ENCODE measurements at places on chromosomes 13 and 19.

DNA sequence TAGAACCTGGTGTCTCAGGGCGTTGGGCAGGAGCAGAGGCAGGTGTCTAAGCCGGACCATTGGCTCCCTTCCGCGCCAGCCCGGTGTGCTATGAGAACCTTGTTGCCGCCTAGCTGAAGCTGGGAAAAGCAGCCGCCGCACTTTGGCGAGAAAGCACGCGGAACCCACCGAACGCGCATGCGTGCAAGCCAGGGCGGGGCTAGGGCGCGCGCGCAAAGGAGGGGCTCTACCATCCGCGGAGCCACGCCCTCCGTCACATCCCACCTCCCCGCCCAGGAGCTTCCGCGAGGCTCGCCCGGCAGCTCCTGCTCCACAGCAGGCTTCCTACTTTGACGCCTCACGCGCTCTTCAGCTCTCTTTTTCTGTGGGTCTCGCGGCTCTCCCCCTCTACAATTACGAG, 51.3 kb downstream of the WDR87 start:
- DNase-seq = no peak

DNA sequence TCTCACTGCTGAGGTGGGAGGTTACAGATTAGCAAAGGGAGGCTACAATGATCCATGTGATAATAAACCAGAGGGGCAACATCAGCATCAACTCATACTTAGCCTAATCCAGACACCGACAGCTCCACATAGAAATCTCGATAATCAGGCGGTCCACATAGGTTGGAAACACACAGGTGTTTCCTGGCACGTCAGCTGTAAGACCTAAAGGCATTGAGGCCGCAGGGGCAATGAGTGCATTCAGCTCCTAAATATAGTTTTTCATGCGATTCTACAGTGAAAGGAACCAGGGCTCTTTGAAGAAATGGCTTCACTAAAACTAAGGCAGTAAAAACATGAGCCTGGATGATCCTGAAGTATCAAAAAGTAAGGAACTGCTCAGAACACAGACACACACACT, 19.3 kb downstream of the PLPP2 start:
- no peak for DNase-seq

- no peak for DNase-seq
Observed at GRCh38 chr13:113901642-113902041, 37.8 kb upstream of the GAS6 start.

- no peak for DNase-seq
Observed at GRCh38 chr13:25886438-25887214, 165.2 kb downstream of the SHISA2 start.

DNA sequence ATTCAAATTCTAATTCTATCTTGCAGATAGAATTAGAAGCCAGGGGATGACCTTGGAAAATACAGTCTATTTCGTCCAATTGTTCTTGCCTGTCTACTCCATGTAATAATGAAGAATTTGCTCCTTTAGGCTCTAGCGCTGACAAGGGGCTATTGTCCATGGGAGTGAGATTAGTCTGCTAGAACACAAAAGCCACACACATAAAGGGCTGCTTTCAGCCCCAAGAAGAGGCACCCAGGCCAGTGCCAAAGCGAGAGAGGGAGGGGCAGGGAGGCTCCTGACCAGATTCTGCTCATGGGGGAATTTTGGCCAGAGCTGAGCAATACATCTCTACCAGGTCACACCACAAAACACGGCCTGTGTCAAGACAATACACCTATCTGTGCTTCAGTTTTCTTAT, 1306.9 kb downstream of the UQCRFS1 start:
- no peak for DNase-seq

DNA sequence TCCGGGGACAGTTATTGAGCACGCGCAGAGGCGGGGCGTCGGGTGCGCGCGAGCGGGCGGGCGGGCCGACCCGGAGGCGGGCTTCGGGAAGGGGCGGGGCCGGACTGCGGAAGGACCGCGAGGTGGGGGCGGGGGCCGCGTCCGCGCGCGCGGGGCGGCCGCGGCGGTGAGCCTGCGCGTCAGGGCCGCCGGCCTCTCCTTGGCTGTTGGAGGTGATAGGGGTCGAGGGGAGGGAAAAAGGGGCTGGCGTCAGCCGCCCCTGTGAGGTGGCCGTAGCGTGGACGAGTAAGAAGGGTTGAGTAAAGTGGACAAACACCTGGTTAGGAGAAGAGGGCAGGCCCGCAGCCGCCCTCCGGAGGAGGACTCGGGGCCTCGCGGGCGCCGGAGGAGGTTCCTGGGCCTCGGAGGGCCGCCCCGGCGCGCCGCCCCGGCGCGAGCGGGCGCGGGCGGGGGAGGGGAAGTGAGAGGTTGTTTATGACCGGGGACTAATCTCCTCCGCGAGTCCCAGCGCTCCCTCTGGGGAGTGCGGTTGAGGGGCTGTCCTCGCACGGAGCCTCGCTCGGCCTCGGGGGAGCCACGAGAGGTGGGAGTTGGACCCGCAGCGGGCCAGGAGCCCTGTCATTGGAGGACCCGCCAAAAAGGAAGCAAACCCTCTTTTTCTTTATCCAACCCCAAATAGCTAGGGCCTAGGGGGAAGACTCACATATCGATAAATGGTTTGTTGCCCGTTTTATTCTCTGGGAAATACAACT, 547 bp upstream of the INTS6 start:
- DNase-seq = peak; percentile 59

- no peak for DNase-seq
Observed at GRCh38 chr13:49977992-49978391, 18.9 kb upstream of the TRIM13 start.

DNA sequence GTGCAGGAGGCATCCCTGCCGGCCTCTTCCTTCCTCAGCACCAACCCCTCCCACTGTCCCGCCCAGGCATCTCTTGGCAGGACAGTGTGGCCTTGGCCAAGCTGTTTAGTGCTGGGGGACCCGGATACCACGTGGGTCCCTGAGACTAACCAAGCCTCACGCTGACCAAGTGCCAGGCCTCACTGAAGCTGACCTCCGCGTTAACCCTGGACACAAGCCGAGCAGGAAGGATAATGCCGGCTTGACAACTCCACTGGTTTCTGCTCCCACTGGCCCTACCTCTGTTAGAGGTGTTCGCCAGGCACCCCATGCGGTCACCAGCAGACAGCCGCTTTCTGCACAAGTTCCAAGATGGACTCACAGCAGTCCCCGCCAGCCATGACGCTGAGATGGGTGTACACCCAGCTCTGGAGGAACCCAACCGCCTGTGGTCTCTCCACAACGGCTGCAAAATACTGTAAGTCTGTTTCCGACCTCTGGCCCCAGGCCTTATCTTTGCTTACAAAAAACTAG, 12.4 kb downstream of the GRTP1 start:
- DNase-seq = no peak

DNA sequence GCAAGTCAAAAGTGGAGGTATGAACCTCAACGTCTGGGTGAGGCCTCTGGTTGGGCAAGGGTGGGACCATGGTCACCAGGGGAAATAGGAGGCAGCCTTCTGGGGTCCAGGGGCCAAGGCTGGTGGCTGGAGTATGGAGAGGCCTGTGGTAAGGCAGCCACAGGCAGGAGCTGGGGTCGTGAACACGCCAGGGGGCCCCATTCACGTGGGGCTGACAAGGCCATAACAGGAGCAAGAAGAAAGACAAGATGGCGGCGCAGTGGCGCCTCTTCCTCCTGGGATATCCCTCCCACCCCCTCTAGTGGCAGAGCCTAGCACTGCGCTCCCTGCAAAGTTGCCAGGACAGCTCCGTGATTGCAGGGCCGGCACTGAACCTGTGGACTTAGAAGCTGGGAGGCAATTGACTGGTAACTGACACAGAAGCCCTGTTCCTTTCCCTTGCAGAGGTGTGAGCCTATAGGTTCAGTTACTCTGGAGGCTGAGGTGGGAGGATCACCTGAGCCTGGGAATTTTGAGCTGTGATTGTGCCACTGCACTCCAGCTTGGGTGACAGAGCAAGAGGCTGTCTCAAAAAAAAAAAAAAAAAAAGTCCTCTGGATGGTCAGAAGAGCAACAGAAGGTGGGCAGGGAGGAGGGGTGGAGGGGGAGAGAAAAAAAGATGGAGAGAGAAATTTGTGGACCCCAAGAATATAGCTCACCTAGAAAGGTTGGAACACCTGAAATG, 19.7 kb upstream of the EDDM13 start:
- peak; percentile 17 for DNase-seq

- no peak for DNase-seq
Observed at GRCh38 chr19:38842439-38843174, 7.2 kb downstream of the HNRNPL start.

GRCh38 chr19:52722062-52723003, 12.5 kb downstream of the ZNF611 start:
- no peak for DNase-seq

Data from activated CD8-positive, alpha-beta memory T cell treated with anti-CD3 and anti-CD28 coated beads for 4 hours (primary cell).